Activated T-cell treated with anti-CD3 and anti-CD28 coated beads, Interleukin-2, amount 50 U/mL, for 4 hours (primary cell): ENCODE measurements at places on chromosomes 3 and 15. TPM values are rescaled to one million over a fixed set of nuclear protein-coding genes. Genes with fewer than 3 reads are reported as not detected.

GRCh38 chr15:74543583-74543982 lies 2.6 kb downstream of the ARID3B start:
- DNase-seq: peak; percentile 27

DNA sequence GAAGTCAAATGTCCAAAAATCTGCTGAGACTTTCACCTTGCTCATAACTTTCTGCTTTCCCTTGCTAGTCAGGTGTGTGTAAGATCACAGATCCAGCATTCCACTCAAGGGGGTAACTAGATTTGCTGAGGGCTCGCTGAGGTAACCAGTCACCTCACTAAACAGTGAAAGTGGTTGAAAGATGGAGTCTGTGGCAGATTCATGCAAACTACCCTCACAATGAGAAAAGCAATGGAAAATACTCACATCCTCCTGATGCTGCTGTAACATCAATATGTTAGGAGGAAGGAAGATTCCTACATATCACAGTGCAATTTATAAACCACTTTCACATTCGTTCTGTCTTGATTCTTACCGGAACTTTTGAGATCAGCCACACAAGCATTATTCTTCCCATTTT lies 174.3 kb upstream of the BCL6 start:
- DNase-seq: no peak

GRCh38 chr3:61725851-61726333 lies 164.5 kb downstream of the PTPRG start:
- DNase-seq: no peak

- no peak for DNase-seq
Measured at GRCh38 chr3:112463250-112463649, 36.0 kb downstream of the BTLA start.

GRCh38 chr3:58237238-58237940 lies at the start of gene ABHD6:
Gene ABHD6 (plus strand): TSS chr3:58237792. CDS start chr3:58256587, 18,795 bp downstream.
- DNase-seq: peak; percentile 76

- no peak for DNase-seq
Measured at GRCh38 chr3:68996356-68996995, 17.0 kb downstream of the EOGT start.

GRCh38 chr3:19046440-19046839 lies 101.9 kb upstream of the KCNH8 start:
- DNase-seq: no peak

DNA sequence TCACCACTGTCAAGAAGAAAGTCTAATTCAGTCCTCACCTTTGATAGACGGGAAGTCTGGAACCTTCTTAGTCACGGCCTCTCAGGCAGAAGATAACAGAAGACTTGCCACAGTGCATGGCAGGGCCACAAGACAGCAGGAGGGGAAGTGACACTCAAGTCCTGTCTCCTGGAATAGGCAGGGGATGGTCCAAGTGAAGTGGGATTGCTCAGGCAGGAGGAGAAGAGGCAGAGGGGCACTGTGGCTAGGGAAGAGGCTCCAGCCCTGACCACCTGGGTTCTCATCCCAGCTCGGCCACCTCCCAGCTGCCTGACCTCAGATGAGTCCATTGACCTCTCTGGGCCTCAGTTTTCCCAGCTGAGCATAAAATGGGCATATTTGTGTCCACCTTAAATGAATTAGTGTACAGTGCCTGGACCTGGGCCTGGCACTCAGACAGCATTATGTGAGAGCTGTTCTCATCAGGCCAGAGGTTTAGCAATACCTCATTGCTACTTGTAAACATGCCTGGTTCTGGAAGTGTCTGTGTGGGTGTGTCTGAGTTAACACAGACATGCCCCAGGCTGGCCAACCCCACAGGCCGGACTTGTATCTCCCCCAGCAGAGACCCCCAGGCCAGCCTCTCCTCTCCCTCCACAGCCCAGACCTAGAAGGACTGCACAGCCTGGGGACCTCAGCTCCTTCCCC lies 11.5 kb upstream of the PCSK6 start:
- no peak for DNase-seq

- DNase-seq: no peak
Measured at GRCh38 chr15:34795267-34796081, at the start of gene ACTC1. Gene ACTC1 (minus strand): TSS chr15:34795549. CDS start chr15:34794808, 741 bp downstream.

DNA sequence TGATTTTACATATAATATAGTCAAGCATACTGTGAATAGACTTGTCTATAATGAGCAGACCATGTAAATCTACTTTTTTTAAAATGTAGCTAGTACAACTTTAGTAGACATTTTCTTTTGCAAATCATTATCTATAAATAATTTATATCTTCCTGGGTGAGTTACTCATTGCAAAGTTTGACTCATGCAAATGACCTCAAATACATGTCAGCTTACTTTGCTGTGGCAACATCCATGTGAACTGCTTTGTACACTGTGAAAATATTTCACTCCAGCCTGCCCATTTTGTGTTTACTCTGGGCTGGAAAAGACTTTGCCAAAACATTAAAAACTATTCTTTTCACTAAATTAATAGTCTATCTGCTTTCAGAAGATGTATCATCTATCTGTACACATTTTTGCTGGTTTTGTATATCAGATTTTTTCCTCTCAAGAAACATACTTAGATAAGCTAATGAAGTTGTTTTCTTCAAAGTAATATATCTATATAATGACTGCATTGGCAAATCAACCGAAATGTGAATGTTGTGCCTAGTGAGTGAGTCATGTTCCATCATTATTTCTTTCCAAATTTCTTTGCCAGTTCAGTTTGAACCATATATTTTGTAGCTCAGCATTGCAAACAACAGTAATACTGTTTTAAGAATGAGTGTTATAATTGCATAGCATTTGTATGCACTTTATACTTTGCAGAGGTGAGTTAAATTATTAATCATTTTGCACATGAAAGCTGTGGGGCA lies 26.5 kb downstream of the IGSF10 start:
- no peak for DNase-seq

DNA sequence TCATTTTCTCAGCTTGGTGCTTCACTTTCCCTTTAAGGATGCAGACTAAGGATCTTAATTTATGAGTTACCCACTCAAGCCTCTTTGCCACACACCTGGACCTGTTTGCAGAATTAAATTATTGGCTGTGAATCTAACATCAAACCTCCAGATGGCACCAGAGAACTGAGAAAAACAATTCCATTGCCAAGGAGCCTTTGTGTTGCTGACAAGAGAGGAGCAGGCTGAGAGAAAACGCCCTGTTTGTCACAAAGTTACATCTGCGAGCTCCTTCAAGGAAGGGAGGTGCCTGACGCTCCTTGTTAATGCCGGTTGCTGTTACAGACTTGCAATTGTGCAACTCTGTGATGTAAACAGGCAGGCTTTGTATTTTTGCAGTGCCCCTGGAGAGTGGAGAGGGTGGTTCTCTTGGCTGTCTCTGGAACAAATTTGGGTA lies 36.3 kb upstream of the TMC3 start:
- DNase-seq: no peak

- no peak for DNase-seq
Measured at GRCh38 chr15:71880276-71880675, 69.9 kb downstream of the NR2E3 start.

DNA sequence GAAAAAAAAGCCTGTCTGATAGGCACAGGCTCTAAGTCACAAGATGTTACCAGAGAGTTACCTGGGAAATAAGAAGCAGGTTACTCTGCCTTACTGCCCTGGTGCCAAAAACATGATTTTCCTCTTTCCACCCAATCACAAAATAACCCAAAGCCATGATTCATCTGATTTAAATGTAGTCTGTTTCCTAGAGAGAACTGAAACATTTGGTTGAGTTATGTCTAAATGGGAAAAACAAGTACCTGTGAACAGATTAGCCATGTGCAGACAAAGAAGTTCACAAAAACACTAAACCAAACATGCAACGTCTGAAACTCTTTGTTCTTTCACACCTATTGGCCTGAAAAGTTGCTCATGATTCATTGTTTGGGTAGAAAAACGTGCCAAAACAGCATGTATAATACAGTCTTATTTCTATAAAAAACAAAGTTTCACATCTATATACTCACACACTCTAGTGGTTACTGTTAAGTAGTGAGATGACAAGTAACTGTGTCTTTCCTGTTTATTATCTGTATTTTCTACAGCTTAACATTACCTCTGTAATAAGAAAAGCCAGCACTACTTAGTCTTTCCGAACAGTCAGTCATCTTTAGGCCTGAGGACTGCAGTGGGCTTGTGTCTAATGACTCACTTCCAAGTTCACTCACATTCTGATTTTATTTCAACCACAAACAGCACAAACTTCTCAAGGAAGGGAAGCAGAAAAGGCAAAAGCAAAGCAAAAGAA lies 30.2 kb downstream of the FAM174B start:
- DNase-seq: no peak

- DNase-seq: no peak
Measured at GRCh38 chr3:86029590-86029989, 961.4 kb downstream of the VGLL3 start.

MNS1 gene
- total RNA-seq: 0.19 TPM

P2RY12 gene
- total RNA-seq: not detected

OCA2 gene
- total RNA-seq: not detected

CCNB2 gene
- 2.7 TPM for total RNA-seq

CDCP1 gene
- total RNA-seq: 1.0 TPM

CD86 gene
- total RNA-seq: 4.7 TPM

FAM107A gene
- not detected for total RNA-seq

ZWILCH gene
- 32.5 TPM for total RNA-seq

VGLL4 gene
- 28.5 TPM for total RNA-seq

VWA5B2 gene
- 0.16 TPM for total RNA-seq

TADA3 gene
- total RNA-seq: 40.2 TPM

RARRES1 gene
- not detected for total RNA-seq

ACOX2 gene
- total RNA-seq: not detected

ERICH6 gene
- not detected for total RNA-seq
